NCI-H1694 (cell line): ENCODE measurements at places on chromosomes 5 and 9.
A peak's percentile ranks its signal among the peaks of the same experiment; 100 is the strongest.

- peak; percentile 58 for DNase-seq
These were observed 38.4 kb downstream of the EGR1 start for GRCh38 chr5:138503487-138504270.

GRCh38 chr5:137220523-137220927, 278.6 kb downstream of the SPOCK1 start:
- peak; percentile 6 for DNase-seq

GRCh38 chr5:84791730-84792129, 407.1 kb upstream of the EDIL3 start:
- DNase-seq, result no peak

GRCh38 chr5:14284392-14285148, 141.4 kb downstream of the TRIO start:
- no peak for DNase-seq

GRCh38 chr9:131165523-131165922, 40.1 kb downstream of the NUP214 start:
- DNase-seq, result no peak
